ENCODE measurements at places on chromosomes 4 and X.

- no peak for DNase-seq
Measured at GRCh38 chr4:27412613-27413012, 552.0 kb downstream of the STIM2 start.

DNA sequence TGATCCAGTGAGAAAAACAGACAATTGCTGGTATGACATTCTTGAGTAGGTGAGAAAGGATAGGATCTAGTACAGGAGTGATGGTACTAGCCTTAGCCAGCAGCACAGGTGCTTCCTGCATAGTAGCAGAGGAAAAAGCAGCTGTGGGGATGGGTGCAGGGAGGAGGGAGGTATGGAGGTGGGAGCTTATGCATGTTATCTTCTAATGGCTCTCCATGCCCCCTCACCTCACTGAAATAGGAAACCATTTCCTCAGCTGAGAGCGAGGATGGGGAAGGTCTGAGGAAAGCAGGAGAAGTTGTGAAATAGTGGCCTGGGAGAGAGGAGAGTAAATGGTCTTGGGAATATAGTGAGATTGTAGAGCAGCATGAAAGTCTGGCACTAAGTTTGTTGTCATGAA is 136.3 kb downstream of the TMEM164 start:
- DNase-seq = no peak

- no peak for DNase-seq
Measured at GRCh38 chr4:38173935-38174518, 213.8 kb downstream of the PTTG2 start.

- no peak for DNase-seq
Measured at GRCh38 chrX:105299286-105299685, 78.8 kb upstream of the TEX13A start.

GRCh38 chr4:122702939-122703338 is 29.6 kb upstream of the BBS12 start:
- DNase-seq = no peak

- DNase-seq = no peak
Measured at GRCh38 chr4:16667464-16667863, 231.0 kb downstream of the LDB2 start.

DNA sequence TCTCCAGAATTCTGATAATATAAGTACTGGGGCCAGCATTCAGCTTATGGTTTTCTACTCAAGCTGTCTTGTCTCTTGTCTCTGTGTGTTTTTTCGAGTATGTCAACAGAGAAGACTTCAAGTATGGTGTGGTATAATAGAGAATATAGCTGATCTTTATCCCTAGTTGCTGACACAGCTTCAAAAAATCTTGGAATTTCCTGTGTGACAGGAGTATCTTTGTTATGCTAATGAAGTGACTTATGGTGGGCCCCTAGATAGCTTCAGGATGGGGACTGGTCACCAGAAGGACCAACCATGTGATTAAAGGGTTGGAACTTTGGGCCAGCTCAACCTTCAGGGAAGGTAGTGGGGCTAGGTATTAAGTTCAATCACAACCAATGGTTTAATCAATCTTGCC is 2.9 kb downstream of the GPRASP3 start:
- DNase-seq = no peak

DNA sequence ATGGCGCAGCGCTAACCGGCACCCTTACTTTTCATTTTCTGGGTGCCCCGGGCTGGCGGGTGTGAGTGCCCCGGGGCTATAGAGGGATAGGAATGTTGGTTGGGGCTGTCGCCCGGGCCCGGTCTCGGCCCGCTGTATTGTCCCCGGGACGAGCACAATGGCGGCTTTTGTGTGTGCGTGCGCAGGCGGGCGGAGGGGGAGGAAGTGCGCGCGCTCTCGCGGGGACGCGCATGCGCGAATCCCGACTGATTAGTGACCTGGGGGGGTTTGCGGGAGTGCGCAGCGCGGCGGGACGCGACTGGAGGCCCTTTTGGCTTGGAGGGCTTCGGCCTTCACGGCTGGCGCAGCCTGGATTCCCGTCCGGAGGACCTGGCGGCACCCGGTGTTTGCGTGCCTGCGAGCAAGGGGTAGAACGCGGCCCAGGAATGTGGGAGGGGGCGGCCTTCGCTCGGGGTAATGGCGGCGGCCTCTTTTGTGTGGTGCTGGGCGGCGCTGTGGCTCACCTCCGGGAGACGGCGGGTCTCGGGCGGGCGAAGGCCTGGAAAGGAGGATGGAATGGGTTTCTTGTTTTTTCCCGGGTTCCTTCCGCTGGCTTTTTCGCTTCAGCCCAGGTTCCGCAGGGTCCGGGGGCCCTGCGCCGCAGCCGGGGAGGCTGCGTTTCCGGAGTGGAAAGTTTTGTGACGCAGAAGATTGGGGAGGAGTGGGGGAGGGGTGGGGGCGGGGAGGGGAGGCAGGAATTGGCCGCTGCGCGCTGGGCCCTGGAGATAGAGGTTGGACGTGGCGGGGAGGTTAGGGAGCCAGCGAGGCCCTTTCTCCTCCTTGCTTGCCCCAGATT is 618 bp downstream of the DDX3X start:
- peak; percentile 82 for DNase-seq

- no peak for DNase-seq
Measured at GRCh38 chr4:123338715-123339114, 57.9 kb upstream of the SPRY1 start.

DNA sequence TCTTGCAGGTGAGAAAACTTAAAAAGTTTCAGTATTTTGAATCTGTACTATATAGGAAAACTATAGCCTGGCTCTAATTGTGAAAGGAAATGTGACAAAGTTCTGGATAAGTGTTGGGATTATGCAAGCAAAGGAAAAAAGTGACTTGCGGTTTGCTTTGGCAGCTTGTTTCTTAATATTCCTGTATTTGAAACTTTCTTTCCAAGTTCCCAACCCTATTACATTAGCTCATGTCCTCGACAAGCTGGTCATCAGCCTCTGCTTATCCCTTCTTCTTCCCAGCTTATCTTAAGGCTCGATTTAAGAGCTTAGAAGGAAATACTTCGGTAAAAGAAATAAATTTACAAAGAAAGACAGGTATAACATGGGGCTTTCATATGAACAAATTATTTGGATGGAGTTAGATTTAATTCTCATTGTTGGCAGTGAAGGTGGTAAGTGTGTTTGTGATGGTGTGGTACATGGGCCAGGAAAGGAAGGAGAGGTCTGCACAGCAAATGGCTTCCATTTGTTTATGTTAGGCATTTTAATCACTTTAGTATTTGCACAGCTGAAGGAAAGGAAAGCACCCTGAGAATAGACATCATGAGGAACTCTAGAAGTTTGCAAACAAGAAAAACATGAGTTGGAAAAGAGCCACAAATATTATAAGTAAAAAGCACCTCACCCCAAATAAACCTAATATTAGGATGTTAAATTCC is 5.1 kb upstream of the MYOZ2 start:
- DNase-seq = no peak

DNA sequence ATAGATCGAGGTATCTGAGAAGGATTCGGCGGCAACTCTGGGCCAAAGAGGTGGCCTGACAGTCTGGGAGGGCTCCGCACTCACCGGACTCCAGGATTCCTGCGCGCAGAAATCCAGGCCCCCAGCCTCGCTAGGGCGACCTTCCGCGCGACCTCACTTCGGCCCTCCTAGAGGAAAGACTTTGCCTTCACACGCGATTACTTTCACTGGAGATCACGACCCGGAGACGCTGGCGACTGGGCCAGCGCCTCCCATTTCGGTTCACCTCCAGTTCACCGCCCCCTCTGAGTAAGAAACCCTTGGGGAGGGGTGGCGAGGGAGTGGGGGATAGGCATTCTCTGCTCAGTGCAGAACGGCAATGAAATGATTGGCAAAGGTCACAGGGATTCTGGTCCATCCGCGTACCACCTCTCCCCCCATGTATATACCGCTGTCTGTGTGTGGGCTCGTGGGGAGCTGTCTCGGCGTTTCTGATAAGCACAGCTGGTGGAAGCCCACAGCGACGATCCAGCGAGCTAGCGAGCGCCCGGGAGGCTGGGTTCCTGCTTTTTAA is 2.5 kb downstream of the POU3F4 start:
- no peak for DNase-seq

GRCh38 chr4:138671106-138671505 is 344.5 kb upstream of the NOCT start:
- no peak for DNase-seq

Measured in activated naive CD4-positive, alpha-beta T cell treated with anti-CD3 and anti-CD28 coated beads, Interleukin-2, amount 10 ng/mL, durations not matched to agents 7 days and 5 days (primary cell).